ENCODE measurements at places on chromosomes 3 and 15.

- DNase-seq, result no peak
Observed at GRCh38 chr15:74302821-74303359, 64.6 kb downstream of the CYP11A1 start.

DNA sequence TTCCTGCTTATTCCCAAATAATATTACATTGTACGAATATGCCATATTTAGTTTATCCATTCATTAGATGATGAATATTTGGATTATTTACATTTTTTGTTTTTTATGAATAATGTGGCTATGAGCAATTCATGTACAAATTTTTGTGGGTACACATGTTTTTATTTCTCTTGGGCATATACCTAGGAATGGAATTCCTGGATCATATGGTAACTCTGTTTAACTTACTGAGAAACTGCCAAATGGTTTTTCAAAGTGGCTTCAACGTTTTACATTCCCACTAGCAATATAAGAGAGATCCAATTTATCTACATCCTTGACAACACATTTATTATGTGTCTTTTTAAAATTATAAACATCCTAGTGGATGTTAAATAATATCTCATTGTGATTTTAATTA is 362.0 kb upstream of the TMCO5A start:
- no peak for DNase-seq

- DNase-seq, result peak; percentile 35
Observed at GRCh38 chr3:174441588-174442301, 417.4 kb upstream of the NAALADL2 start.

- DNase-seq, result no peak
Observed at GRCh38 chr3:190036631-190037030, 84.1 kb downstream of the P3H2 start.

DNA sequence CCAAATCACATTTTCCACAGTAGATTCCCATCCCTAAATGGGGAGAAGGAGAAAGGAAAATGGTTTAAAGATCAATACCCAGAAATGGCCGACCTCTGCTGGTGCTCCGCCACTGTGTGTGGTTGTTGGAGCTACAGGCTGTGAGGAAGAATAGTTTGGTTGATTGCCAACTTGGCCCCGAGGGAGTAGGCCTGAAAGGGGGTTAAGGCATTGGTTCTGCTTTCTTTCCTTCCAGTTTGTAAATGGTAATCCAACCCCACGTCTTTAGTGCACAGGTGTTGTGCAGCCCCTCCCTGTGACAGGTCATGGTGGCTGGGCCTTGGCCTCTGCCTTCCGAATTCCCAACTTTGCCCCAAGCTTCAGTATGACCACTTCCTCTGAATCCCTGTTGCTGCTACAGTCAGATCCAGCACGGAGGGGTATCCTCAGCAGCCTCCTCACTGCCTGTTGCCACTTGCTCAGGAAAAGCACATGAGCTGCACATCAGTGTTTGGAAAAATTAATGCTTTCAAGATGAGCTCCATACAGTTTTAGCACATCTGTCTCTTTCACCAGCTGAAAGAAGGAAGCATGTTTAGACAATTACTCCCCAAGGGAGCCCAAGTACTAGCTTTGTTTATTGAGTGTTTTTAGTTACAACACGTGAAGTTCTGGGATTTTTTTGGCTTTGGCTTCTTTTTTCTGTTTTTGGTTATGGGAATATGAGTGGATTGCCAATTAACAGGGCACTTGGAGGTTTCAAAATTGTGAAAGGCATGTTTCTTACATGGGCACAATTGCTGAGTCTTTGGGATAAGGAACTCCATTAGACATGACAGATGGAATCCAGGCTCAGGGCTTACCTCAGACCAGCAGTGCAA is 92.3 kb upstream of the ROPN1 start:
- DNase-seq, result no peak

- no peak for DNase-seq
Observed at GRCh38 chr3:27930052-27930602, 208.0 kb upstream of the EOMES start.

GRCh38 chr15:66138096-66138783 is 115.3 kb downstream of the MEGF11 start:
- no peak for DNase-seq

GRCh38 chr3:174159604-174160003 is 699.5 kb upstream of the NAALADL2 start:
- no peak for DNase-seq

DNA sequence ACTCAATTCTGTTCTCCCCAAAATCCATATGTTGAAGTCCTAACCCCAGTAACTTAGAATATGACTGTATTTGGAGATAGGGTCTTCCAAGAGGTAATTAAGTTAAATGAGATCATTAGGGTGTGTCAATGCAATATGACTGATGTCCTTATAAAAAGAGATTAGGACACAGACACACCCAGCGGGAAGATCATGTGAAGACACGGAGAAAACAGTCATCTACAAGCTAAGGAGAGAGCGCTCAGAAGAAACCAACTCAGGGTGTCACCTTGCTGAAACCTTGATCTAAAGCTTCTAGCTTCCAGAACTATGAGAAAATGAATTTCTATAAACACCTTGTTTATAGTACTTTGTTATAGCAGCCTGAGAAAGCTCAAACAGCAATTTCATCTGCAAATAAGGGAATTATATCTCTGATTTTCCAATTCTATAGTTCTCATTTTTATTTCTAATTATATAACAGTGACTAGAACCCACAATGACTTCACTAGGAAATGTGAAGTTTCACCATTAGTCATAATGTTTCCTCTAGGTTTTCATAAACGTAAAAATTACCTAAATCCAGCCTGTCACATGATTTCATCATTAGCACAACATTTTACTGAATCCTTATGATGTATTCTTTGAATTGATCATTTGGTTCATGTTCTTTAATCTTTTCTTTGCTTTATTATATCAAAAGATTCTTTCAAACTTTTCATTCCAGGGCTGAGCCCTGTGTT is 459.1 kb upstream of the MDFIC2 start:
- peak; percentile 31 for DNase-seq

DNA sequence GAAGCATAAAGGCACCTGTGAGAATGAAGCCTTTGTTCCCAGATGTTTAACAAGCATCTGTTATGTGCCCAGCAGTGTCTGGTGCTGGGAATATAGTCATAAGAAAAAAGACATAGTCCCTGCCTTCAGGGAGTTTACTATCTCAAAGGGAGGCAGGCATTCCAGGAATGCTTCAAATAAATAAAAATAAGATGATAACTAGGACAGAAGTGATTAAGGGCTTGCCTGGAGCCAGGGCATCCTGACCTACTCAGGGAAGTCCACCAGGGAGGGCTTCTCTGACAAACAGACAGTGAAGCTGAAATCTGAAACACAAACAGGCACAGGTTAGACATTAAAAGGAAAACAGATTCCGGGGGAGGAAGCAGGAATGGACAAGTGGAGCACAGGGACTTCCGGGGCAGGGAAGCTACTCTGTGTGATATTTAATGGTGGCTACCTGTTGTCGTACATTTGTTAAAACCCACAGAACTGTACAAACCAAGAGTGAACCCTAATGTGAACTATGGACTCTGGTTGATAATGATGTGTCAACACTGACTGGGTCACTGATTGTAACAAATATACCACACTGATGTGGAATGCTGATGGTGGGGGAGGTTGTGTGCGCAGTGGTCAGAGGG is 53.3 kb downstream of the ITGB5 start:
- DNase-seq, result no peak

- no peak for DNase-seq
Observed at GRCh38 chr15:90351479-90352106, 491 bp upstream of the ZNF774 start.

GRCh38 chr3:186200726-186201125 is 91.8 kb upstream of the ETV5 start:
- DNase-seq, result no peak

GRCh38 chr3:119608405-119609000 is 10.8 kb downstream of the PLA1A start:
- DNase-seq, result no peak

DNA sequence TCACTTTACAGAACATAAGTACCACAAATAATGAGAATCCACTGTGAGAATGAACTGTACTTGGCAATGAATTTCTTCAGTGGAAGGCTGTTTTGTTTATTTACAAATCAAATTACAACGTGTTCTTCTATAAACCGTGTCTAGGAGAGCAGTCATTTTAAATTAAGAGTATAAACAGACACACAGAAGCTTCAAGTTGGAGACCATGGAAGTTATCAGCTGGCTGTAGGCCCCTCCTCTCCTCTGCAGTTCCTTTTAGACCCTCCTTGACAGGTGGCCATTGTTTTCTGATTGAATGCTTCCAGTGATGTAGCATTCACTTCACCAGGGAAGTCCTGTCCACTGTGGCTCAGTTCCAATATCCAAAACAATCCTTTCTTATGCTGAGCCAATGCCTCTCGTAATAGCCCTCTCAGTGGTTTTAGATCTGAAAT is 7.3 kb upstream of the MAPK6 start:
- DNase-seq, result no peak

DNA sequence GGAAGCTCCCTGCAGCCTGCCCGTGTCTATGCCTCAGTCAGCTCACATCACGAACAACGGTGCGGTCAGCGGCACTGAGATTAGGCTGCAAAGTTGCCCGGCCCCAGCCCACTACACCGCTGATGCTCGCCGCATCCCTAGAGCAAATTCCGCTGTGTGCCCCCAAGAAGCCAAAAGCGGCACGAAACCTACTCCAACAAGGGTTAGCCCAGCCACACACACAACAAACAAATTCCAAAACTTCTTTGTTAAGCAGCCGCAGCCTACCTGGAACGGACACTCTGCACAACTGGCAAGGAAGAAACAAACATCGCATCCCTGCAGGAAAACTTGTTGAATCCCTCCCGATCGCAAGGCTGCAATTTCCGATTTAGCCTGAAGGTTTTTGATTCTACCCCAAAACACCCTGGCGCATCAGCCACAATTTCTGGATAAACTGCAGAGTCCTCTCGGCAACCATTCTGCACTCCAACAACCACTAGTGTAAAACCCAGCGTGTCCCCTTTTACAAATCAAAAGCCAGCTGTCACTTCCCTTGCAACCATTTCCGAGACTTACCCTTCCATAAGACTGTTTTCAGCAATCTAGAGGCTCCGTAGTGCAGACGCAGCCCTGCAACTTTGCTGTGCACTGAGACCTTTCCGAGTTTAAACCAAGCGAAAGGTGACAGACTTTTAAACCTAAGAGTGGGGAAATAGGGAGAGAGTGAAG is 449 bp downstream of the ROBO1 start:
- peak; percentile 14 for DNase-seq

DNA sequence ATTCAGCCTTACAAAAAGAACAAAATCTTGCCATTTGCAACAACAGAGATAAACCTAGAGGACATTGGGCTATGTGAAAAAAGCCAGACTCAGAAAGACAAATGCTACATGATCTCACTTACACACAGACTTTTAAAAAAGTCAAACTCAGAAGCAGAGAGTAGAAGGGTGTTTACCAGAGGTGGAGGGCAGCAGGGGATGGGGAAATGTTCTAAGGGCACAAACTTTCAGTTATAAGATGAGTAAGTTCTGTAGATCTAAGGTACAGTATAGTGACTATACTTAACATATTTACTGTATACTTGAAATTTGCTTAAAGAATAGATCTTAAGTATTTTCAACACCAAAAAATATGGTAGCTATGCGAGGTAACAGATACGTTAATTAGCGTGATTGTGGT is 3.0 kb downstream of the MYEF2 start:
- no peak for DNase-seq

DNA sequence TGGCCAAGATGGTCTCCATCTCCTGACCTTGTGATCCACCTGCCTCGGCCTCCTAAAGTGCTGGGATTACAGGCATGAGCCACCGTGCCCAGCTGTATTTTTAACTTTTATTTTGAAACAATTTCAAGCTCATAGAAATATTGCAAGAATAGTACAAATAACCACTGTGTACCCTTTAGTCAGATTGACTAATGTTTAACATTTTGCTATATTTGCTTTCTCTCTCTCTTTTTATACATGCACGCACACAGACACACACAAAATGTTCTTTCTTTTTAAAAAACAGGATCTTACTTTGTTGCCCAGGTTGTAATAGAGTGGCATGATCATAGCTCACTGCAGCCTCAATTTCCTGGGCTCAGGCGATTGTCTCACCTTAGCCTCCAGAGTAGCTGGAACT is 25.5 kb upstream of the DPPA4 start:
- DNase-seq, result no peak

DNA sequence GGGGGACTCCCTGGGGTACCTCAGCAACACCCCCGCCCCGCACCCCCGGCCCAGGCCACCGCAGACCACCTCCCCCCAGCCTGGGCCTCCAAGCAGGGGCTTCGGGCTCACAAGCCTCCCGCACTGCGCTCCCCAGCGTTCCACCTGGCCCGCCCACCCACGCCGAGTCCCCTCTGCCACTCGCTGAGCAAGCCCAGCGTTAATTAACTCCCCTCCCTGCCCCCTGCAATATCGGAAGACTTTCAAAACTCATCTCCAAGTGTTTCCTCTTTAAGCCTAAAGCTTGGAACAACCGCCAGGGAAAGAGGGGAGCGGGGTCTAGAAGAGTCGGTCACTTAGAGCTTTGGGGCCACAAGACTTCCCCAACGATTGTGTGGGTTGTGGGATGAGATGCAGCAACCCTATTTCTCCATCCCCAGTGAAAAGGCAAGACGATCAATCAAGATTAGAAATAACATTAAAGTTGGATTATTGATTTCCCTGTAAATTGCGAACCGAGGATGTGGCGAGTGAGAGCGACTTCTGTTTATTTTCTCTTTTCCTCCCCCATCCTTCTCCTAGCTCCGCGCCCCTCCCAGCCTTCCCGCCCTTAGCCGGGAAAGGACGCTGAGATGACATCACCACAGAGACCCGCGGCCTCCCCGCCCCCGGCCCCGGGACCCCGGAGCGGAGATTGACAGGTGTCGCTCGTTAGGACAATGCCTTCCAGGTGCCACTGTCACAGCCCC is 30.2 kb downstream of the NR2F2 start:
- no peak for DNase-seq

- DNase-seq, result peak; percentile 82
Observed at GRCh38 chr15:43800286-43801141, at the start of gene HYPK. Gene HYPK, plus strand, starts transcription at chr15:43800599. Its CDS starts 24 bp downstream, at chr15:43800623.

DNA sequence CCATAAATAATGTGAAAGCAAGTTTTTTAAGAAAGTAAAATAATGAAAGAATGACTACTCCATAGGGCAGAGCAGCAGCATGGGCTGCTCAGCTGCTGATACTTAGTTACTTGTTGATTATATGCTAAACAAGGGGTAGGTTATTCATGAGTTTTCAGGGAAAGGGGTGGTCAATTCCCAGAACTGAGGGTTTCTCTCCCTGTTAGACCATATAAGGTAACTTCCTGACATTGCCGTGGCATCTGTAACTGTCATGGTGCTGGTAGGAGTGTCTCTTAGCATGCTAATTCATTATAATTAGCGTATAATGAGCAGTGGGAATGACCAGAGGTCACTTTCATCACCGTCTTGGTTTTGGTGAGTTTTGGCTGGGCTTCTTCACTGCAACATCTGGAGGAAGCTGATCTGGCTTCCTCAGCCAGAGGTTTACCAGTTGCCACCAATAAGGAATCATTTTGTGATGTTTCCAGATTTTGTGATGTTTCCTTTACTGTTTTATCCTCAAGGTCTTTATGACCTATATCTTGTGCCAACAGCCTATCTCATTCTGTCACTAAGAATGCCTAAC is 121.8 kb upstream of the CHL1 start:
- DNase-seq, result no peak

DNA sequence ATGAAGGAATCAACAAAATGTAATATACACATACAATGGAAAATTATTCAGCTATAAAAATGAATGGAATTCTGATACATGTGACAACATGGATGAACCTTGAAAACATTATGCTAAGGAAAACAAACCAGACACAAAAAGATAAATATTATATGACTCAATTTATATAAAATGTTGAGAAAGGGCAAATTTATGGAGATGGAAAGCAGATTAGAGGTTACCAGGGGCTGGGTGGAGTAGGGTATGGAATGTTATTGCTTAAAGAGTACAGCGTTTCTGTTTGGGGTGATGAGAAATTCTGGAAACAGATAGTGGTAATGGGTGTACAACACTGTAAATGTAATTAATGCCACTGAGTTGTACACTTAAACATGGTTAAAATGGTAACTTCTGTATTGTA is 50.9 kb downstream of the EMC4 start:
- DNase-seq, result peak; percentile 13
